ENCODE measurements at places on chromosomes 2 and 18.
A peak's percentile ranks its signal among the peaks of the same experiment; 100 is the strongest.

DNA sequence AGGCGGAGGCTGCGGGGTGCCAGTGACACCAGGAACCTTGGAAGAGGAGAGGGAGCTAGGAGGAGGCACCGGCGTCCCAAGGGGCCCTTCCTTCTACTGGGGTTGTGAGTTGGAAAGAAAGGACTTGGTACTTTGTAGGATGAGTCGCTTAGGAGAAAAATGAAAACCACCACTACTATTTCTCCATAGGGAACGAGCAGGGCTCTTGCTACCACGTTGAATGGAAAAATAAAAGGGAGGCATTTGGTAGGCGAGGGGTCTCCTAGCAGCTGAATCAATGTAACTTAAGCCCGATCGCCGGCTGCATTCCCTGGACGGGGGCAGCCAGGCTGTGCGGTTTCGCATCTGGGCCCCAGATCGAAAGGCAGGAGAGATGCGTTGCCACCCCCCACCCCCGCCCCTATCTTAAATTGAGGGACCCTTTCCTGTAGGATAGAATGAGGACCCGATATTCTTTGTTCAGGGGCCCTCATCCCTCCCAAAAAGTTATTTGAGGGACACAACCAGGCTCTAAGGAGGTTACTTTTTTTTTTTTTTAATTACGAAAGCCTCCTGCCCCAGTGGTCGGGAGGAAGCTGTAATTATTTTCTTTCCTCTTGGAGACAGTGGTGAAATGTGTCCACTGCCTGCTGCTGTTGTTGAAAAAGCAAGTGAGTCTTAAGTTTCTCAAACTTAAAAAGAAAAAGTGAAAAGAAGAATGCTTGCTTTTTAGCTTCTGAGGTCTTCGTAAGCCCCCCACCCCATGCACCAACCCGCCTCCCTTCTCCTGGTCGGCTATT lies 1.3 kb downstream of the IGFBP2 start:
- peak; percentile 29 for DNase-seq
- peak overlapping the region; percentile 52 for H3K4me3 ChIP-seq
- no peaks in the 10 kb centered on the region for H3K36me3 ChIP-seq
- H3K27me3 ChIP-seq = peaks cover 6% of the 10 kb centered on the region
- H3K27ac ChIP-seq = peak overlapping the region; percentile 53

GRCh38 chr2:173150087-173150486 lies 74.4 kb downstream of the MAP3K20 start:
- H3K27ac ChIP-seq = no peak overlapping the region
- peaks cover 18% of the 10 kb centered on the region for H3K4me1 ChIP-seq
- DNase-seq = no peak
- H3K36me3 ChIP-seq = no peaks in the 10 kb centered on the region
- no peaks in the 10 kb centered on the region for H3K27me3 ChIP-seq

DNA sequence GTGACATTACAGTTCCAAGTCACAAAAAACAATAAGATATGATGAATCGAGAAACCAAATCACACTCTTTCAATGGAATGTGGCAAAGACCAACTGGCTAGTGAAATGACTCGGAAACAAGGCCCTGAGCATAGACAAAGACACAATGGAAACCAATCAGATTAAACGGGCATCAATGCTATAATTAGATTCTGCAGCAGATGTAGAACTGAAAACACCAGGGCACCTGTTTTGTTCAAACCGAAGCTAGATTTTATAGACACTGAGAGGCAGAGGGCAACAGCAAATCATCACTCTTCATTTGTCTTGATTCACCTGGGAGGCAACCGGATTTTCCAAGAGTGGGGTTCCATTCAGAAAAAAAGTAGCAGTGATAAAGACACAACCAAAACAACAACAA lies 92.8 kb upstream of the BARD1 start:
- H3K4me3 ChIP-seq = no peak overlapping the region
- H3K27me3 ChIP-seq = no peaks in the 10 kb centered on the region
- no peak overlapping the region for H3K27ac ChIP-seq
- H3K4me1 ChIP-seq = no peaks in the 10 kb centered on the region
- H3K36me3 ChIP-seq = no peaks in the 10 kb centered on the region
- no peak for DNase-seq

DNA sequence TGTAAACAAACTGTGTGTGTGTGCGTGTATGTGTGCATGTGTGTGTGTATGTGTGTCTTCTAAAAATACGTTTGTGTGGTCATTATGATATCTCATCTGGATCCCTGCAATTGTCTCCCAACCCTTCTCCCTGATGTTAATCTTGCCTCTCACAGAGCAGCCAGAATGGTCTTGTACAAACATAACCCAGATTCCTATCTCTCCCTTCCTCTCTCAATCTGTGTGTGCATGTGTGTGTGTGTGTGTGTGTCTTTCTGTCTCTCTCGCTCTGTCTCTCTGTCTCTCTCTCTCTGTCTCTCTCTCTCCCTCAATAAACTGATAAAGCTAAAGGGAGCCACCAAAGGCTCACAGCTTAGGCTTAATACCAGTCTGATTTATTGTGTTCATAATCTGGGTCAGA lies 210.8 kb downstream of the PAX3 start:
- H3K4me1 ChIP-seq = no peaks in the 10 kb centered on the region
- H3K27me3 ChIP-seq = no peaks in the 10 kb centered on the region
- DNase-seq = no peak
- H3K27ac ChIP-seq = no peak overlapping the region
- no peaks in the 10 kb centered on the region for H3K36me3 ChIP-seq

- H3K27ac ChIP-seq = peak overlapping the region; percentile 81
- H3K4me3 ChIP-seq = no peak overlapping the region
- no peak for DNase-seq
- H3K4me1 ChIP-seq = peaks cover 22% of the 10 kb centered on the region
- H3K36me3 ChIP-seq = no peaks in the 10 kb centered on the region
Observed at GRCh38 chr2:151637271-151637781, 97.0 kb downstream of the NEB start.

DNA sequence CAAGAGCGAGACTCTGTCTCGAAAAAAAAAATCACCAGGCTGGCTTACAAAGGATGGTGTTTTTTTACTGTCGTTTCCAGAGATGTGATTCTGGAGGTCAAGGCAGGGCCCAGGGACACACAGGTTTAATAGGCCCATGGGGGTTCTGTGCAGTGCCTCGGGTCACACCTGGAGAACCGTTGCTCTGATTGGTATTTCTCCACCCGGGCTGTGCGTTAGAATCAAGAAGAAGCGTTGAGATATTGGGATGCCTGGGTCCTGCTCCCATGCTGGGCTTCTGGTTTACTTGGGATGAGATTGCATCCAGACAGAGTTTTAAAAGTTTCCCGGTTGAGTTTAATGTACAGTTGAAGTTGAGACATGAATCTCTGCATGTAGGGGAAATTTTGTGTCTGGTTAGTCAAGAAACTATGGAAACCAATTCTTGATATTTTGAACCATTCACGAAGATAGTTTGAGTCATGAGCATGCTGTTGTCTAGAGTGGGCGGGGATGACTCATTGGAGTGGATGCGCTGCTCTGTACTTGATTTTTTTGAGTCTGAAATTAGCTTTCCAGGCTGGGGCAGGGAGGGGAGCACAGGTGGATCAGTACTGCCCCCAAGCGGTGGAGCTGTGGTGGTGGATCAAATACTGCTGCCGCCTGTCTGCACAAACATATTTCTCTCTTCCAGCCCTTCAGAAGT lies 50.1 kb downstream of the GREB1 start:
- no peak overlapping the region for H3K4me3 ChIP-seq
- H3K27ac ChIP-seq = no peak overlapping the region
- no peaks in the 10 kb centered on the region for H3K4me1 ChIP-seq
- no peaks in the 10 kb centered on the region for H3K36me3 ChIP-seq

- H3K4me3 ChIP-seq = no peak overlapping the region
- DNase-seq = no peak
- no peaks in the 10 kb centered on the region for H3K4me1 ChIP-seq
- no peak overlapping the region for H3K27ac ChIP-seq
Observed at GRCh38 chr2:206189691-206190090, 30.0 kb downstream of the EEF1B2 start.

DNA sequence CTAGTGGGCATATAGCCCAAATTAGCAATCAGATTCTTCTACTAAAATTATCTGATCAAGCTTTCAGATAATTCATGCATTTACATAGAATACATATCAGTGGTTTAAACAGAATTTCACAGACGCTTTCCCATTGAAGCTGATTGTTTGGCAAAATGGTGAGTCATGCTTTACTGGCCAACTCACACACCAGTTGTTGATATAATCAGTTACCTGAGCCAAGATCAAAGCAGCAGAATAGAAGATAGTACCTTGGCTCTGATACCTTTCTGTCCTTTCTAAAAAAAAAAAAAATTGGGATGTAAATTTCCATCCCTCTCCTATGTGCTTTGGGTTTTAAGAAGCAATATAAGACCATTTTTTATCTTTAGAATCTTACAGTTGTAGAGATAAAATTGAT lies 178.0 kb downstream of the MCFD2 start:
- H3K27me3 ChIP-seq = no peaks in the 10 kb centered on the region
- no peak overlapping the region for H3K4me3 ChIP-seq
- no peak overlapping the region for H3K27ac ChIP-seq

DNA sequence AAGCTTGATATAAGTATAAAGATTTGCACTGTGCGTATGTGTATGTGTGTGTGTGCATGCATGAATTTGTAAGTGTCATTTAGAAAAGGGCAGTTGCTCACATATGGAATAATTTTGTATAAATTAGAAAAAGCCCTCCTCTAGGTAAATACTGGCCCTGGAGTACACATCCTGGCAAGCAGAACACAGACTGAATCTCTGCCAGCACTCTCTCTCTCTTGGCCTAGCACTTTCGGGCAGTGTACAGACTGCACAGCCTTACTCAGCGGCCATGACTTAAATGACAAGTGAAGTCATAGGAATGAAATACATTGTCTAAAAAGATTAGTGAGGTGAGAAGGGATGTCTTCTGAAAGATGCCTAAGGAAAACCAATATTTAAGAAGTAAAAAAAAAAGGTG lies 214.1 kb downstream of the RDH14 start:
- no peak overlapping the region for H3K27ac ChIP-seq
- H3K4me3 ChIP-seq = no peak overlapping the region
- DNase-seq = no peak
- H3K36me3 ChIP-seq = no peaks in the 10 kb centered on the region

DNA sequence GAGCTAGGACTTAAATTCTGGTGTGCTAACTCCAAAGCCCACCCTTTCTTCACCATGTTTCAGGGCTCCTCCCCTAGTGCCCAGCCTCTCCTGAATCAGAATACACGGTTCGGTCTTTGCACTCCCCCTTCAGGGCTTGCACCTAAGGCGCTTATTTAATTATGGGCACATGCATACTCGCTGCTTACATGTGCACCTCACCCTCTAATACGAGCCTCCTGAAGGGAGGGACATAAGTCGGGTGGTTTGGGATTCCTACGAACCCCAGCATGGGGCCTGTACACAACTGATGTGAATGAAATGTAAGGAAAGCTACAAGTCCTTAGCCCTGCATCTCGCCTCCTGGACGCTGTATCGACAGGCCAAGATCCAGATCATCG lies 435 bp downstream of the IFT172 start:
- peaks cover 13% of the 10 kb centered on the region for H3K4me1 ChIP-seq
- DNase-seq = peak; percentile 48
- H3K36me3 ChIP-seq = peaks cover 6% of the 10 kb centered on the region
- H3K27me3 ChIP-seq = no peaks in the 10 kb centered on the region
- peak overlapping the region; percentile 3 for H3K4me3 ChIP-seq

DNA sequence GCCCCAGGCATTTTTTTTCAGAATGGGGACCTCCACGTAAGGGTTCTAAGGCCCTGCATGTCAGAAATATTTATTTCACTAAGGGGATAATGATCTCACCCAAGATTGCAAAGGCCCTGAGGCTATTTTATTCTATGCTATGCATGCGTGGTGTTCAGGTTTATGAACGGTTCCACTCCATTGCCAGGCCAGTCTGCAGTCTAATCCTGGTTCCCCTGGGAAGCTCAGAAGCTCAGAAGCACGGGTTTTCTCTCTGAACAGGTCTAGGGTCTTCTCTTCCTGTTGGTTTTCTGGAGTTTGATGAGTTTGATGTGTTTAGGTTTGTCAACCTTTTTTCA lies 256.4 kb upstream of the PXDN start:
- no peak overlapping the region for H3K4me3 ChIP-seq
- H3K27me3 ChIP-seq = no peaks in the 10 kb centered on the region
- H3K27ac ChIP-seq = no peak overlapping the region
- no peak for DNase-seq
- H3K4me1 ChIP-seq = no peaks in the 10 kb centered on the region

- H3K36me3 ChIP-seq = no peaks in the 10 kb centered on the region
- H3K27me3 ChIP-seq = no peaks in the 10 kb centered on the region
- no peak overlapping the region for H3K4me3 ChIP-seq
- DNase-seq = no peak
- no peak overlapping the region for H3K27ac ChIP-seq
Observed at GRCh38 chr2:234174742-234175141, 124.2 kb downstream of the SPP2 start.

- H3K4me1 ChIP-seq = no peaks in the 10 kb centered on the region
- DNase-seq = no peak
- no peak overlapping the region for H3K27ac ChIP-seq
- no peaks in the 10 kb centered on the region for H3K27me3 ChIP-seq
Observed at GRCh38 chr2:66839551-66840320, 404.8 kb downstream of the MEIS1 start.

DNA sequence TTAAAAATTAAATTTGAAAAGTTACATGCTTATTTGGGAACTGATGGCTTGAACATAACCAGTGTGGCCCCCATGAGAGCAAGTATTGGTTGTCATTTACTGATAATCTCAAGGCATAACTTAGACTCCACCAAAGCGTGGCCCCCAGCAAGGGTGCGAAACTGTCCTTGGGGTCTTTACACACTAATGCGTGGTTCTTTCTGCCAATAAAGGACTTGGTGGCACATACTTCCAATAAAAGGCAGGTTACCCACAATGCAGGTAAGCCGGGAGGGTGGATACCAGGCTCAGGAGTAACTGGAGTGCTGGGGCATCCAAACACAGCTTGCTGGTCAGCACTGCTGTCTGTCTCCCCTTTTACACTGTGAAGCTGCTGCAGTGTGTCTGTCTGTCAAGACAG lies 278.2 kb upstream of the NCKAP5 start:
- H3K4me3 ChIP-seq = no peak overlapping the region
- H3K36me3 ChIP-seq = no peaks in the 10 kb centered on the region
- no peak overlapping the region for H3K27ac ChIP-seq
- H3K27me3 ChIP-seq = no peaks in the 10 kb centered on the region
- peaks cover 20% of the 10 kb centered on the region for H3K4me1 ChIP-seq
- no peak for DNase-seq

GRCh38 chr2:104290566-104290891 lies 563.4 kb upstream of the POU3F3 start:
- H3K36me3 ChIP-seq = no peaks in the 10 kb centered on the region
- H3K27me3 ChIP-seq = no peaks in the 10 kb centered on the region
- no peak for DNase-seq

DNA sequence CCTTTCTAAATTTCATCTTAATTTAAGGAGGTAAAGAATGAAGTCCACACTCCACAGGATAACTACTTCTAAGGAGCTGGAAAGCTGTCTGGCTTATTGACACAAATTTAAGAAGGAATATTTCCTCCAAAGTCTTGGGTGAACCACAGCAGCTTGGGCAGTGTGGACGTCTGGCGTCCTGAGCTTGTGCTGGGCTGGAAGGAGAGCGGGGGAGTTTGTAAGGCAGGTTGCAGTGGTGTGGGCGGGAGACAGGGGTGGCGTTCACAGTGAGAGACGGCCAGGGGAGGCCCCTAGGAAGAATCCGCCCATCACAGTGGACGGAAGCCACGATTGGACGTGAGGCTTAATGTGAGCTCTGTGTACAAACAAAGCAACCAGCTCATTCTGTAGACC lies 25.7 kb downstream of the ADI1 start:
- H3K4me1 ChIP-seq = peaks cover 4% of the 10 kb centered on the region
- H3K27ac ChIP-seq = no peak overlapping the region
- no peaks in the 10 kb centered on the region for H3K27me3 ChIP-seq
- no peak overlapping the region for H3K4me3 ChIP-seq
- H3K36me3 ChIP-seq = peaks cover 8% of the 10 kb centered on the region
- peak; percentile 51 for DNase-seq

- no peaks in the 10 kb centered on the region for H3K36me3 ChIP-seq
- no peaks in the 10 kb centered on the region for H3K27me3 ChIP-seq
Observed at GRCh38 chr2:209582281-209582680, 158.4 kb downstream of the MAP2 start.

Measured in endothelial cell of umbilical vein (primary cell).